Effector CD8-positive, alpha-beta T cell (primary cell): ENCODE measurements at places on chromosomes 4 and X.

- no peak for DNase-seq
Measured at GRCh38 chr4:96108146-96108545, 268.3 kb downstream of the PDHA2 start.

DNA sequence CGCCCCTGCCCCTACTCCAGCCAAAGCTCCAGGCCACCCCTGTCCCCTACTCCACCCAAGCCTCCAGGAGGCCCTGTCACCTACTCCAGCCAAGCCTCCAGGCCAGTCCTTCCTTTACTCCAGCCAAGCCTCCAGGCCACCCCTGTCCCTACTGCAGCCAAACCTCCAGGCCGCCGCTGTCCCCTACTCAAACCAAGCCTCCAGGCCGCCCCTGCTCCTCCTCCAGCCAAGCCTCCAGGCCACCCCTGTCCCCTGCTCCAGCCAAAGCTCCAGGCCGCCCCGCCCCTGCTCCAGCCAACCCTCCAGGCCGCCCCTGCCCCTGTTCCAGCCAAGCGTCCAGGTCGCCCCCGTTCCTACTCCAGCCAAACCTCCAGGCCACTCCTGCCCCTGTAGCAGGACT, 5.1 kb upstream of the ASMT start:
- no peak for DNase-seq

DNA sequence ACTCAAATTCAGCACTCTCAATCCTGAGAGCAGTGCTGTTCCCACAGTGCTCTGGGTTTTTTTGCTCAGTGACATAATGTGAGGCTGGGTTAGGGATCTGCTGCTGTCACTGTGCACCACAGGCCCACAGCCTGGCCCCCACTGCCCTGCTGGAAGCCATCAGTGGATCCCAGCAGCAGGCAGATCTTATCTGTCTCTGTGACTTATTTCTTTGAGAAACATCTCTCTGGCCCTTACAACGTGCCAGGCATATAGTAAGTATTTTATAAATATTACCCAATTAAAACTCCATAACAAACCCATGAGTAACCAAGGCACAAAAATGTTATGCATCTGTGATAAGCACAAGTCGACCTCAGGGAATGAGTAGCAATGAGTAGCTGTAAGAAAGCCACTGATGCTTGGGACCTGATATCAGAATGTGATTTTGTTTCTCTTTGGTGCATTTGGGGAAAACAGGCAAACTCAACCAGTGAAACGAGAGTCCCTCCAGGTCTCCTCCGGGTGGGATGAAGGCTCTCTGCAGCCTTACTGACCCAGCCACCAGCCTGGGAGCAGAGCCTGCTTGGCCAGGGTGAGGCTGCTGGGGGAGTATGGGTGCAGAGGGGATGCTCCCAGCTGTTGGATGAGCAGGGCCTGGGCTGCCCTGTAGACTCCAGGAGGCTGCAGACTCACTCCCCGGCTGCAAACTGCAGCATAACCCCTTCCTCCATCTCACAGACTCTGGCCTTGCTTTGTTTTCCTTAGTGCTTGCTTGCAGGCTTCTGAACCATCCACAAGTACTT, 172.7 kb upstream of the LNX1 start:
- DNase-seq = no peak

DNA sequence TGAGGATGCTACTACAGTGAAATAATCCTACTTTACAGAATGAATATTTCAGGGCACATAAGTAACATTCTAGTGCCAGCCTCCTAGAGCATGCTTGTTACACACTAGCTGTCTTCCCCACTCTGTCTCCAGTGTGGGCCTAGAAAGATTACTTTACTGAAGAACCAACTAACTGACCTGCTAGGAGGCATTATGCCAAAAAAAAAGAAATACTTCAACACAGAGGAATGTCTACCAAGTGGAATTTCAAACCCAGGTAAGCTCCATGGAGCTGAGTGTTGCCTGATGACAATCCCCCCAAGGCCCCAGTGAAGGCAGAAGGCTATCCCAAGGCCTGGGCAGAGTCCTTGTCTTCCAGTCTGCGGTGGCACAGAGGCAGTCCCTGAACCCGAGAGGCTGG, 40.9 kb upstream of the STS start:
- no peak for DNase-seq

DNA sequence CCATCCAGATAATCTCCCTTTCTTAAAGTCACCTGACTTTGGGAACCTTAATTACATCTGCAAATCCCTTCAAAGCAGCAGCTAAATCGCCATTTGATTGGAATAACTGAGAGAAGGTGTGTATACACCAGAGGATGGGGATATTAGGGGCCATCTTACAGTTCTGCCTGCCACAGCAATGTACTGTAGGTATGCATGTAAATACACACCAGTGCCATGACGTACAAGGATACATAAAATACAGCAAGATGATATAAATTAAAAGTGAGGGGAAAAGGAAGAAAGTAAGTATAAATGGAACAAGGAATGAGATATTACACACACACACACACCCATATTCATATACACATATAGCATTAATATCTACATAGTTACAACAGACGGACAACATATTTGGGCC, 81.2 kb downstream of the CBR4 start:
- DNase-seq = no peak

GRCh38 chr4:845836-846251, 19.9 kb upstream of the CPLX1 start:
- no peak for DNase-seq

DNA sequence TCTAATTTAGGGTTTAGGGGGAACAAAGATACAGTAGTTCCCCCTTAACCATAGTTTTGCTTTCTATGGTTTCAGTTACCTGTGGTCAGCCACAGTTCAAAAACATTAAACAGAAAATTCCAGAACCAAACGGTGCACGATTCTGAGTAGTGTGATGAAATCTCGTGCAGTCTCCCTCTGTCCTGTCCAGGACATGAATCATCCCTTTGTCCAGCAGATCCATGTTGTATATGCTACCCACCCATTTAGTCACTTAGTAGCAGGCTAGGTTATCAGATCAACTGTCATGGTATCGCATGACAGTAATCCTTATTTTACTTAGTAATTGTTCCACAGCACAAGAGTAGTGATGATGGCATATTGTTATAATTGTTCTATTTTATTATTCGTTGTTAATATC, 556.1 kb downstream of the IL1RAPL1 start:
- no peak for DNase-seq

DNA sequence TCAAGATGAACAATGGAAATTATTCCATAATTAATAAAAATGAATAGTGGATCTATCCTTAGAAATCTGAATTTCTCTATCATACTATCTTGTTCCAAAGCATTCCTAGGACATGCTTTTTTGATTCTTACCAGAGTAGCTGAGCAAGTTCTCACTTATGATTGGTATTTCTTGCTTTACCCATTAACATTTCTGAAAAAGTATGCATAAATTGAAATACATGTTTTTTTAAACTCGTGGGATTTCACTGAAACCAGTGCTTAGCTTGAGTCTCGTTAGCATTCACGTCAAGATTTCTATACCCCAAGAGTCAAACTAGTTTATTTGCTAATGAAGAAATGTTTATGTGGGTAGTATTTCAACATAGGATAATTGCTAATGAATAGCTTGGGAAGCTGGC, 89.0 kb downstream of the ELOVL6 start:
- no peak for DNase-seq

DNA sequence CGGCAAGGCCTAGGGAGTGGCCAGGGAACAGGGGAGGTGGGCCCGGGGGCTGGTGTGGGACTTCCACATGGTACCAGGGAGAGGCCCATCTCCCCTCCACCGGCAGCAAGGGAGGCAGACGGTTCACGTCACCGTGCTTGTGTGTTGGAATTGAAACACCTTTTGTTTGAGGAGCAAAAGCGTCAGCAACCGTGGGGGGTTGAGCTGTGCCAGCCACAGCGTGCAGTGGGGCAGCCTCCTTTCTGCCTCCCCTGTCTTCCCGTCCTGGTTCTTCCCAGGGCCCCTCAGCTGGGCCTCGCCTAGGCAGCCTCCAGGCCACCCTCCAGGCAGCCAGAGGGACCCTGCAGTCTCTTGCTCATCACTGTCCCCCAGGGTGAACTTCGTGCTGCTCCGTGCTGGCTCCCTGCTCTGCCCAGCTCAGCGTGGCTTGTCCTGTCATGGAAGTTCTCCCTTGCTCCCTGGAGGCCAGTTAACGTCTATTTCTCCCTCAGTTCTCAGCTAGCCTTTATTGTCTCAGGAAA, 32.1 kb upstream of the HGFAC start:
- DNase-seq = no peak

GRCh38 chr4:126678618-126679017, 954.1 kb upstream of the INTU start:
- no peak for DNase-seq

DNA sequence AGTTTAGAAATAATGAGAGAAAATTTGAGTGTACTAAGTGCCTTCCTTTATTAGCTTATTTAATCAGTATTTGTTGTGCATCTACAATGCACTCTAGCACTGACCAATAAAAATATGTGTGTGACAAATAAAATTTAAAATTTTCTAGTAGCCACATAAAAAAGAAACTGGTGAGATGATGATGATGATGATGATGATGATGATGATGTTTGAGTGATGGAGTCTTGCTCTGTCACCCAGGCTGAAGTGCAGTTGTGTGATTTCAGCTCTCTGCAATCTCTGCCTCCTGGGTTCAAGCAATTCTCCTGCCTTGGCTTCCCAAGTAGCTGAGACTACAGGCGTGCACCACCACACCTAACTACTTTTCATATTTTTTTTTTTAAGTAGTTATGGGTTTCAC, 110.2 kb downstream of the RNF150 start:
- DNase-seq = no peak

GRCh38 chr4:154035341-154035740, 246.5 kb upstream of the SFRP2 start:
- DNase-seq = no peak

GRCh38 chrX:112571388-112571787, 108.3 kb downstream of the LHFPL1 start:
- no peak for DNase-seq

DNA sequence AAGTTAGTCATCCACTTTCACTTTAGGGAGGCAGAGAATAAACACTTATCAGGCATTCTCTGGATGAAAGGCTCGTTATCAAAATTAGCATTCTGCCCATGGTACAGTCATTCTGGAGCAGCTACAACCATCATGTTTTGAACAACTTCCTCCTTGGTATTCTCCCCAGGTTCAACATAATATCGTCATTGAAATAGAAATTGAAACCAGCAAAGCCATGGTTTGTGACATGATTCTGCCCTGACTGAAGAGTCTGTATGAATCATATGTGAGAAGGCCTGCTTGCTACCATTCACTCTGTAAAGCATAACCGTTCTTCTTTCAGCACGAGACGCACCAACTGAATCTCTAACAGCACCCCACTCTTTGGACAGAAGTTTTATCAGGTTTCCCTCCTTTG, 127.5 kb upstream of the RADX start:
- DNase-seq = no peak

- no peak for DNase-seq
Measured at GRCh38 chr4:130288576-130288975, 1192.6 kb downstream of the C4orf33 start.

GRCh38 chrX:118566359-118566758, 70.7 kb downstream of the DOCK11 start:
- no peak for DNase-seq

DNA sequence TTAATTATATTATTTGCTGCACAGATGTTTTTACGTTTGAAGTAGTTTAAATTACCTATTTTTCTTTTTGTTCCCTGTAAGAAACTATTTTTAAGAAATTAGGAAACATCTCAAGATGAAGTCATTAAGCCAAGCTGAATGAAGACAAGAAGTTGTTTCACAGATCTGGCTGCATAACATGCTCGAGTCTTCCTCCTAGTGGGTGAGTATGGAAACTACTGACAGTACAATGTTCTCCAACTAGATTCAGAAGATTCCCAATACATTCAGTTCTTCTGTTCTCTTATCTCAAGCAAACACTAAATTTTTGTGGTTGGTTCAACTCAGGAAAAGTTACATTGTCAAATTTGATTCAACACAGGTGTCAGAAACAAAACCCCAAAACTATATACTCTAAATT, 256.8 kb upstream of the VCX start:
- no peak for DNase-seq

GRCh38 chrX:134909261-134909660, 81.5 kb upstream of the SMIM10 start:
- DNase-seq = no peak

GRCh38 chrX:101491943-101492342, 6.7 kb downstream of the ARMCX4 start:
- DNase-seq = no peak

DNA sequence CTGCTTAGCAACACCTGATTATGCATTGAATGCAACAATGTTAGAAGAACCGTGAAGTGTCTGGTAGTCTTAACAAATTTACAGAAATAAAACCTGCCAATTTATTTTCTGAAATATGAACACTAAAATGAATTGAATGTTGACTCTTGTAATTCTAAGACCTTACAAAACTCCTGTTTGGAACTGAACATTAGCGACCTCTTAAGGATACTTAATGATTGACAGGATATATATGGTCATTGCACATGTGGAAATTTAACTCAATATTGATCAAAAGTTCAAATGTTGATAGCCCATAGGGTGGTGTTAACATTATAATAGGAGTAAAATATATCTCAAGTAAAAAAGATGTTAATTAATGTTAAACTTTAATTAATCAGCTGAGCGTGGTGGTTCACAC, 79.1 kb downstream of the TECRL start:
- DNase-seq = no peak

DNA sequence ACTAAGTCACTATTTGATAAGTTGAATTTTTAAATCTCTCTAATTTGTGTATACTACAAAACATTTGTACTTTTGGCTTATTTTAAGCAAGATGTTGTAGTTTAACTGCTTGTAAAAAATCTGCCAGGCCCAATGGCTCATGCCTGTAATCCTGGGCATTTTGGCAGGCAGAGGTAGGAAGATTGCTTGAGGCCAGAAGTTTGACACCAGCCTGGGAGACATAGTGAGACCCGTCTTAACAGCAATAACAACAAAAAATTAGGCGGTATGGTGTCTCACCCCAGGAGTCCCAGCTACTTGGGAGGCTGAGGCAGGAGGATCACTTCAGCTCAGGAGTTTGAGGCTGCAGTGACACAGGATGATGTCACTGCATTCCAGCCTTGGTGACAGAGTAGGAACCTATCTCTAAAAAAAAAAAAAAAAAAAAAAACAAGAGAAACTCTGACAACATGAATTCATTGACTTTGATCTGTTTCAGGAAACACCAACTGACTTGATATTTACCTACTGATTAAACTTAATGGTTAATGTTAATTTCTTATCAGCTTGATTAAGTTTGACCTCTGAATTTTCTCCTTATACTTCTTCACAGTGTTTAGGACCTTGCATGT, 8.9 kb downstream of the FHIP1A start:
- no peak for DNase-seq

DNA sequence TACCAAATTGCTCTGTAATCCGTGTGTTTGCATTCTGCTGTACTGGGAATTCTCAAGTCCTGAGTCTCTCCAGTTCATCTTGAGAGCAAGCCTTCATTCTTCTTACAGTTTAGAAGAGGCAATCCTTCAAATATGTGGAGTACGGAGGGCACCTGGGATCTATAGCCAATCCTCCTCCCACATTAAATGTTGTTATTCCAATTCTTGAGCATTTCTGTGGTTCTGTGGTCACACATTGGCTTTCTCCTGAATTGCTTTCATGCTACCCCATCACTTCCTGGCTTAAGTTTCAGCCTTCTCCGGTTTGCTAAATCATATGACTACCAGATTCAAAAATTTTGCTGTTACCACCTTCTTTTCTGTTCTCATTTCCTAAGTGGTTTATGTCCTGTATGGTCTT, 611.1 kb downstream of the PCDH19 start:
- no peak for DNase-seq

- DNase-seq = no peak
Measured at GRCh38 chrX:13263560-13264251, 56.1 kb downstream of the ATXN3L start.

GRCh38 chr4:159021597-159022385, 81.1 kb upstream of the RAPGEF2 start:
- no peak for DNase-seq

GRCh38 chr4:86554646-86555045, 39.5 kb upstream of the PTPN13 start:
- no peak for DNase-seq
